ENCODE measurements at places on chromosomes 2 and 18. TPM values are rescaled to one million over a fixed set of nuclear protein-coding genes. Genes with fewer than 3 reads are reported as not detected.

- H3K27ac ChIP-seq, result no peak overlapping the region
- peaks cover 4% of the 10 kb centered on the region for H3K4me1 ChIP-seq
- H3K36me3 ChIP-seq, result no peaks in the 10 kb centered on the region
- no peak for DNase-seq
These were observed 11.6 kb upstream of the TUBB6 start for GRCh38 chr18:12296457-12296856.

AKAIN1 gene
- not detected for total RNA-seq

DNA sequence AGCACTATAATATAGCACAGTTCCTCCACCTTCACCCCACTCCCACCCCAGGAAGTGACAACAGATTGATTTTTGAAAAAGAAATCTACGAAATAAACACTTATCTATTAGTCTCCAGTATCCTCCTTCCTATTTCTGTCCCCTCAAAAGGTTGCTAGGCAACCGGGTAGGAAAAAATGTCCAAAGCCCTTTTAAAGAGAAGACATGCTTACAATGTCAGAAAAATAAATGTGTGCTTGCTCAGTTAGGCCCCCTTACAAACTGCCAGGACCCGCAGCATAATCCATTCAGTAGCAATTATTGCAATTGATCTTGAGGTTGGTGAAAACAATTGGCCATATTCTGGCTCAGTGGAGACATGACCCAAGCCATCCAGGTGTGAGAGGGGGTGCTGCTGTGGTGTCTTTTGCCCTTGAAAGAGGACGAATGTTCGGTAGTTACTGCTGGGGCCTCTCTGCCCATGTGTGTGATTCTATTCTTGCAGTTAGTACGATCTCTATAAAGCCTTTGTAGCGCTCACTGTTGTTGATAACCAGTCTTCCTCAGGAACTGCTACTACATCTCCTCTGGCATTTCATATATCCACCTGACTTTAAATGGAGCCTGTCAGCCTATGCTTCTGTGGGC, 144.3 kb downstream of the MYO3B start:
- H3K36me3 ChIP-seq, result peaks cover 12% of the 10 kb centered on the region
- H3K4me1 ChIP-seq, result peaks cover 2% of the 10 kb centered on the region
- H3K27me3 ChIP-seq, result peaks cover 5% of the 10 kb centered on the region
- H3K4me3 ChIP-seq, result no peak overlapping the region
- H3K27ac ChIP-seq, result no peak overlapping the region
- DNase-seq, result no peak

CCDC68 gene
- not detected for total RNA-seq

DNA sequence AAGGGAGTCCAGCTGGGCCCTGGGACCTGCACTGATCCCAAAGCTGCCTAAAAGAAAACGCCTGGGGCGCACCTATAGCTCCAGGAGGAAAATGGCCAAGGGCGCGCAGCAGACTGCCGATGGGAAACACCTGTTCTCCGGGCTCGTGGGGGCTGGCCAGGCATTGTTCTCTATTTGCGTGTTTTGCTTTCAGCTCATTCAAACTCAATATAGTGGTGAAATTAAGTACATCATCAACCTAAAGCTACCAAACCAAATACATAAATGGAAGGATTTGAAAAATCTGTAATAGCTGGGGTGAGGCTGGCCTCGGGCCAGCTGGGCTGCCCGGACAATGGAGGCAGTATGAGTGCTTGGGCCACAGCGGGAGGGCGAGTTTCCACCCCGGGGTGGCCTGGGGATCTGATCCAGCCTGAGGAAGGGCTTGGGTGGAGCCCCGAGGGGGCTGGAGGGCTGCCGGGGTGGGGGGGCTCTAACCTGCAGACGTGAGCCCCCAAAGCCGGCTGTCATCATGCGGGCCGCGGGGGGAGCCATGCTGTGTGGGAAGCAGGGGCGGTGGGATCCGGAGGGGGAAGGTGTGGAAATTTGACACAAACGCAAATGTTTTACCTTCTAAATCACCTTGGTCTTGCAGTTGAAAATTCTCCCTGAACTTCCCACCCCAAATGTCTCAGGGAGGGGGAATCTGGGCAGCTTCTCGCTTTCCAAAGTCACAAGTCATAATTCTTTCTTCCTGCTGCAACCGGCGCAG, 77.6 kb downstream of the ASB1 start:
- H3K4me3 ChIP-seq, result no peak overlapping the region
- DNase-seq, result no peak
- H3K4me1 ChIP-seq, result peaks cover 7% of the 10 kb centered on the region
- H3K27me3 ChIP-seq, result no peaks in the 10 kb centered on the region

GATA6 gene
- total RNA-seq, result 106 TPM

TDRD15 gene
- not detected for total RNA-seq

DNA sequence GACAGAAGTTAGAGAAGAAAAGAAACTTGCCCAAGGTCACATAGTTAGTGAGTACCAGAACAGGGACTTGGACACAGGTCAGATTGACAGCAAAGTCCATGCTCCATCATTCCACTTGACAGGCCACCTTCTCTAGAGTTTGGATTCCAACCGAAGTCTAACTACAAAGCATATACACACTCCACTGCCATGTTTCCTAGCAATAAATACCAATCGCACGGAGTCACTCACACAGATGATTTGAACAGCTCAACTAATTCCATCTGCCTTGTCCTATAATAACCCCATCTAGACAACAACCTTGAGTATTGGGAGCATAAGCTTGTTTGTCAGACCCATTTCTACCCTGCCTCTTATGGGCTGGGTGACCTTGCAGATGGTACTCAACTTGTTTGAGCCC, 334.6 kb upstream of the MGAT5 start:
- DNase-seq, result no peak
- no peak overlapping the region for H3K27ac ChIP-seq
- no peak overlapping the region for H3K4me3 ChIP-seq
- no peaks in the 10 kb centered on the region for H3K4me1 ChIP-seq
- H3K27me3 ChIP-seq, result no peaks in the 10 kb centered on the region

DNA sequence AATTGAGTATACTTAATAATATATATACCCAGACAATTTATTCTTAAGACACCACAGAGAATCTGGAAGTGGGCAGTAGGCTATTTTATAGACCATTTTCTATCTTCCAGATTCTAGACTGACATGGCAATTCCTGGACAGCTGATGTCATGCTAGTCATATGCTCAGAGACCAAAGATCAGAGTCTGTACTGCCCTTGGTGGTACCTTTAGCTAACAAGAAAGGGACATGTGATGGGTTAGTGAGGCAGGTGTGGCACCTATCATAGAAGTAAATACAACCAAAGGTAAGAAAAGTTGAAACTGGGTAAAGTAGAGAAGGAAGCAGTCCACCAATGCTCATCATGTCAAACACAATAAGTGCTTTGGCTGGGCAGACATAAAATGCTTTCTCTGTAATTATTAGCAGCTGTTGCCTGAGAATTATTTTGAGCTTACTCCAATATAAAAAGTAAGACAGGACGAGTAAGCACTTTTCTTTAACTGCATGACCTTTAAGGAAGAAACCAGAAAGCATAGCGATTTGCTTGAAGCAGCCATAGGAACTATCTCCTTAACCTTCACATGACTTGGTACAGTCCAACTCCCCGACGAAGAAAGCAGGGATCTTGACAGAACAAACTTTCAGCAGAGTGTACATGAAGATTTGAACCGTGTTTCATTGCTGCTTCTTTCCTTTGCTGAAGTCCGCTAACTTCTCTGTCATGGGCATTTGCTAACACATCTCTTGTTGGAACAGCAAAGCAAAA, 47.1 kb downstream of the SLC40A1 start:
- no peak overlapping the region for H3K4me3 ChIP-seq
- no peaks in the 10 kb centered on the region for H3K27me3 ChIP-seq
- peaks cover 3% of the 10 kb centered on the region for H3K36me3 ChIP-seq
- H3K4me1 ChIP-seq, result peaks cover 70% of the 10 kb centered on the region

DNA sequence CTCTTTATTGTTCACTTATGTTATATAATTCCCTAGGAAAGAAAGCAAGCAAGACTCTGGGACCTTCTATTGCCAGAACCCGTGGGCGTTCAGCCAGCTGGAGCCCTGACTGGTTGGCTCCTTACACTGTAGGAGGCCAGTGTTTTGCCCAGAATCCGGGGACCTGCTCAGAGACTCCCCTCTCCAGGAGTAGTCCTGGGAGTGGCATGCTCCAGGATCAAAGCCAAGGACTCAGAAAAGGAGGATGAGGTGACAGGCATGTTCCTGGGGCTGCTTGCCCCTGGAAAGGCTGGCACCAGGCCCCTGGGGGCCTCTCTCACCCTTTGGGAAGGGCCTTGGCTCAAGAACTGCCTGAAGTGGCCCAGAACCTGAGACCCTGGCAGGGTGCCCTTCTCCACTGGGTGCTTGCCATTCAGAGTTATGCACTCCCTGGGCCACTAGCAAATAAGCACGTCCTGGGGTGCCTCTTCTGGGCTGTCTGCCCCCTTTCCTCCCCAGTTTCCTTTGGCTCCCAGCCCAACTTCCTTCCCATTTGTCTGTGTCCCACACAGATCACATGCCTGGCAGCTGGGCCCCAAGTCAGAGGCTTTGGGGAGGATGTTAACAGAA, 19.6 kb upstream of the KIF3C start:
- no peaks in the 10 kb centered on the region for H3K27me3 ChIP-seq
- H3K4me1 ChIP-seq, result peaks cover 9% of the 10 kb centered on the region
- H3K4me3 ChIP-seq, result no peak overlapping the region
- H3K36me3 ChIP-seq, result no peaks in the 10 kb centered on the region

Measured in mesothelial cell of epicardium (in vitro differentiated cells).